HCEC 1CT (cell line): ENCODE measurements at places on chromosomes 5 and 9.
A peak's percentile ranks its signal among the peaks of the same experiment; 100 is the strongest.

DNA sequence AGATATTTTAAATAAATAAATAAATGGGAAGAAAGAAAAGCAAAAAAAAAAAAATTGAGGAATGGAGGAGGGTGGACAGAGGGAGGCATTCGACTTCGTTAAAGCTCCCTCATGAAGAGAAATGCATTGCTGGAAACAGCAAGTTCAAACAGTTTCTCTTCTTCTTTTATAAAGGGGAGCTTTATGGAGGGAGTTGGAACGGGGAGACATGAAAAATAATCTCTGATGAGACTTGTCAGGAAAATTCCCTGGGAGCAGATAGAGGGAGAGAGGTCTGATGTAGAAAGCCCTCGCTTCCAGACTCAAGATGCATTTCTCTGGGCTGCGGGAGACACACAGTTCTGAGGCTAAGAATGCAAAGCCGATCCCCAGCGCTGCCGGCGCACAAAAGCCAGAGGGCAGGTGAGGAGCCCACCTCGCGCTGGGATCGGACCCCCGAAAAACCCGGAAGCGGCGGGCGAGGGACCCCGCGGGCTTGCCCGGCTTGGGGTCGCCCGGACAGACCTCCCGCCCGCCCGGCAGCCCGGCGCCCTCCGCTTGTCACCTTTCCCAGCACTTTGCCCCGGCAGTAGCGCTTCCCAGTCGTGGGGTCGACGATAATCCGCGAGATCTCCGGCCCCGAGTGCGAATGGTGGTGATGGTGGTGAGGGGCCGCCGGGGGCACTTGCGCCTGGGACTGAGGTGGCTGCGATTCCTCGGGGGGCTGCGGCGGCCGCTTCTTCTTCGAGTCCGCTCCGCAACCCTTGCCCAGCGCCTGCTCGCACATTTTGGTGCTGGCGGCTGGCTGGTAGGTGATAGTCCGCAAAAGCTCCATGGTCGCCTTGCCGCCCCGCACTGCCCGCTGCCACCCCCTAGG lies 512 bp downstream of the PLK2 start:
- DNase-seq = peak; percentile 50

DNA sequence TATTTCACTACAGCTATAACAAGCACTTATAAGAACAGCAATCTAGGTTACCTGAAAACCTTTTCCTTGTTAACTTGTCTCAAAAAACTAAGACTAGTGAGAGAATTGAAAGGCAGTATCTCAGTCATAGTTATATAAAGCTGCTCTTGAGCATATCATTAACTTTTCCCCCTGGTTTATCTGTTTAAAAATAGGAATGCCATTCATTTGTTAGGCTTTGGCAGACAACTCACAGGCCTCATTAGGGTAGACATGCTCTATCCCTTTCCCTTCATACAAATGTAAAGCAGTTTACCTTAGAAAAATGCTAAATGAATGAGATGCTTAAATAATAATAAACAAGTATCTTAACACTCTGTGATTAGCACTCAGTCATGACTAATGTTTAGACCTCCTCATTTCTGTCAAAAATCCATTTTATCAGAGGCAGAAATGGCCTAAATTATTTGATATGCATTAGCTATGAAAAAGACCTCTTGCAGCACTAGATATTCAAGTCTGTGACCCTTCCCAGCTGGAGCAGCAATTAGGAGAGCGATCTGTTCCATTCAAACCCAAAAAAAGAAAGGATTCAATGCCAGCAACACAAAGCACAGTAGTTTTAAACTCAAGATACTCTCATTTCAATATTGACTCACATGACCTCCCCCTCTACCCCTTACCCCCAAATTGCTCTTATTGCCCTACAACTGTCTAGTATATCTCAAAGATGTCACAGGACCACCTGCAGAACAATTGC lies 1578.8 kb upstream of the WWC1 start:
- DNase-seq = no peak

GRCh38 chr5:120599576-120599975 lies 135.5 kb downstream of the PRR16 start:
- peak; percentile 83 for DNase-seq

DNA sequence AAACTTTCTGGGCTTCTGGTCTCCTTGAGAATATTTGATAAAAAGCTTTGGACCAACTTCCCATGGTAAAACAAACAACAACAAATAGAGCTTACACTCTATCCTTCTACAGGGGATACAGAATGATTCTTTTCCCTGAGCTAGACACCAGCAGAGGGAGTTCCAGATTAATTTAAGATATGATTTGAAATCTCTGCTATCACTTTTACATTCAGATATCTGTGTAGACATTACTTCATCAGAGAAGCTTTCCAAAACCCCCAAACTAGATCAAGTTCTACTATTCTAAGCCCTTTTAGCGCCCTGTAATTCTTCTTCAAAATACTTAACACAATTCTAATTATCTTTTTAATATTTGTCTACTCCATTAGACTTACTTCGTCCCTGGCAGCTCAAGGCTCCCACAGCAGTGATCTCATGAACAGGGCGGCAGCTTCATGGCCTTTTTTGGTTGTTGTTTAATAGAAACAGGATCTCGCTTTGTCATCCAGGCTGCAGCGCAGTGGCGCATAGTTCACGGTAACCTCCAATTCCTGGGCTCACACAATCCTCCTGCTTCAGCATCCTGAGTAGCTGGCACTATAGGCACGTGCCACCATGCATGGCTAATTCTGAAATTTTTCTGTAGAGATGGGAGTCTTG lies 955 bp upstream of the GALNT12 start:
- DNase-seq = no peak

- no peak for DNase-seq
Measured at GRCh38 chr5:91366551-91366950, 16.6 kb downstream of the ARRDC3 start.

- no peak for DNase-seq
Measured at GRCh38 chr5:82295144-82295543, 17.0 kb upstream of the RPS23 start.

GRCh38 chr9:136267261-136268111 lies 21.9 kb upstream of the QSOX2 start:
- peak; percentile 80 for DNase-seq

GRCh38 chr9:110021891-110022290 lies 186.1 kb downstream of the C9orf152 start:
- no peak for DNase-seq

GRCh38 chr5:41148448-41148847 lies 64.9 kb downstream of the C6 start:
- DNase-seq = no peak

DNA sequence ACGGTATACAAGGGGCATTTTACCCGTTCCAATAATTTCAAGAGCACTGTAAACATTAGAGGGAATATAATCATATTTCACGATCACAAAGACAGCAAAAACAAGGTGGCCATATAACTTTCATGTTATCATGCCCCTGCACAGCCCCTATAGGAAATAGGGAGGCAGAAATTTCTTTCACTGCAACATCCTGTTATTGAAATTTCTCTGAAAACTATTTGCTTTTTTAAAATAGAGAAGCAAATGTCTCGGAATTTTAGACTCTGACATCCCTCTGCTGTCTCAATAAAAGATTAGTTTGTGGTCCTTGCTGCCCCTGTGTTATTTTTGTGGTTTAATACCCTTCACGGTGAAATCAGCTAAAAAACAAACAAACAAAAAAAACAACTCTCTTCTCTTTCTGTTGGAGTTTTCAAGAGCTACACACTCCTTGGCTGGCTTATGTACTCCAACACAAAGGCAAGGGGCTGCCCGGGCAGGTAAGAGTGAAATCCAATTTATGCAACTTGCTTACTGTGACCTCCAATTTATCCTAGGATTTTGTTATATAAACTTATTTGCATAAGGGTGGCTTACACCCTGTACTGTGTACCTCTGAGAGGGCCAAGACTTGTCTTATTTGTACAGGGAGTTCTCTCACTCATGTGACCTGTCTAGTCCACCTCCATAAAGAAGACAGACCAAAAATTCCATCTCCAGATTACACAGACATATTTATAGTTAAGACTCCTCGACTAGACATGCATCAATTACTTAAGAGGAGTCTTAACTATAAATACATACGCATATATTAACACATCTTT lies 223.6 kb downstream of the MLLT3 start:
- no peak for DNase-seq

DNA sequence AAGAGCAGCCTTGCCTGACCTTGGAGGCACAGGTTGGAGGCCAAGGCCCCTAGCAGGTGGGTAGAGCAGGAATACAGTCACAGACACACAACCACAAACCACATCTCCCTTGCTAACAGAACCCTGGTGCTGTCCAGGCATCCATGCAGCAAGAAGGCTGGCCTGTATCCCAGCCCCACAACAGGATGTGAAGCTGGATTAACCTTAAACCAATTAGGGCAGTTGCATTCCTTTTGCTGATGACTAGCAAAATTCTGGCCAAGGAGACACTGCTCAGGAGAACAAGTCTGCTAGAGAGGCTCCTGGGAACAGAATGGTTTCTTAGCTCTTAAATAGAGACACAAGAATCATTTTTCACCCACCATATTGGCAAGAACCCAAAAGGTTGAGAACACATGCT lies 97.8 kb downstream of the C5orf15 start:
- DNase-seq = peak; percentile 95

GRCh38 chr5:149268928-149269557 lies 2.6 kb upstream of the AFAP1L1 start:
- DNase-seq = peak; percentile 62

DNA sequence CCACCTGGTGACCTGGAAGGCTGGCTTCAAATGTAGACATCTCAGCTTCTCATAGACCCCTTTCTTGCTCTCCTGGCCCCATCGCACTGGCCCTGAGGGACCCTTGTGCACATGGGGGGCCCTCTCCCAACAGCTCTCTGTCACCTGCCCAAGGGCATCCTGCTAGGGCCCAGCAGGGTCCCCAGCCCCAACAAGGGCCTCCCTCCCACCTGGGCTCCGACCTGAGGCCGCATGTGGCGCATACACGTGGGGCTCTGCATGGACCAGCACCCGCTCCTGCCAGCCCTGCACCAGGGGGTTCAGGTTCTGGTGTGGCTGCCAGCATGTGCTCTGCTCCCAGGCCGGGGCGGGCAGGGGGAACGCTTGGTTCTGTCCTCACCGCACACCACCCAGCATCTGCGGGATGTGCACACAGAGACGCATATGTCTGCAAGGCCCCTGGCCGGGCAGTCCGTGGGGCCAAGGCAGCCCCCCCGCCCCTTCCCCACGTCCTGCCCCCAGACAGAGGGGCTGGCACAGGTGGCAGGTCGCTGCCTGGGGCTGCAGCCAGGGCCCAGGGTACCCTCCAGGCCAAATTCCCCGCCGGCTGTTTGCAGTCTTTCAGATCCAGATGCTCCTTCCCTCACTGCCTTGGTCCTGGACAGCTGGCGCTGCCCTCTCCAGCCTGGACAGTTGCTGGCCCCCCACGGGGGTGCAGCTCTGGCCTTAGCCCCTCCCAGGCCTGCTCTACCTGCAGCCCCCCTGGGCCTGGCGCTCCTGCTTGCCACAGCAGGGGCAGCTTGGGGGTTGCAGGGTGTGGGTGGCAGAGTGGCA lies 17.9 kb upstream of the NRARP start:
- DNase-seq = no peak

DNA sequence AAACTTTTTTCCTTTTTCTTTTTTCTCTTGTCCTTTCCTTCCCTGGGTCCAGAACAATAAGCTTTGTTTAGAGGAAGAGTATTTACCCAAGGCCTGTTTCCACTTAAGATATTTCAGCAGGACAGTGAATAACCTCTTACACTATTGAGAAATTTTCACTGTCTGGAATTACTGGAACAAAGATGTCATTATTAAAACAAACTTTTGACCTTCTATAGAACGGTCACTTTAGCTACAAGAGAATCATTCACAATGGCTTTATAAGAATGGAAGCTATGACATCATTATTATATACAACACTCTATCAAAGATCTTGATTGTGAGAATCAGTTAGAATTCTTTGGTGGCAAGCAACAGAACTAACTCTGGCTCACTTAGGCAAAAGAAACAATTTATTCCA lies 22.0 kb upstream of the ARHGAP26 start:
- DNase-seq = peak; percentile 37

DNA sequence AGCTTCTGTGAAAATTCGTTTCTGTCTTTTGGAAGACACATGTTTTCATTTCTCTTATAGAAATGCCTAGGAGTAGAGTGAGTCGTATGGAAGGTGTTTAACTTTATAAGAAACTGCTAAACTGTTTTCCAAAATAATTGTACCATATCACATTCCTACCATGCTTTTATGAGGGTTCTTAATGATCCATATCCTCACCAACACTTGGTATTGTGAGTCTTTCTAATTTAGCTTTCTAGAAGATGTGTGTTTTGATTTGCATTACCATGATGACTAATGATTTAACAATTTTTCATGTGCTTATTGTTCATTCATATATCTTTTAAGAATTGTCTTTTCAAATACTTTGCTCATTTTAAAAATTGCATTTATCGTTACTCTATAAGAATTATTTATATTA lies 223.6 kb downstream of the COMMD10 start:
- DNase-seq = no peak

GRCh38 chr9:121672213-121672612 lies 20.8 kb downstream of the DAB2IP start:
- DNase-seq = no peak
